ENCODE measurements at places on chromosomes 1 and 21. TPM values are rescaled to one million over a fixed set of nuclear protein-coding genes. Genes with fewer than 3 reads are reported as not detected.

FGGY gene
- 5.5 TPM for total RNA-seq

GRCh38 chr1:18817795-18818435 is 41.5 kb downstream of the TAS1R2 start:
- DNase-seq = no peak

DNA sequence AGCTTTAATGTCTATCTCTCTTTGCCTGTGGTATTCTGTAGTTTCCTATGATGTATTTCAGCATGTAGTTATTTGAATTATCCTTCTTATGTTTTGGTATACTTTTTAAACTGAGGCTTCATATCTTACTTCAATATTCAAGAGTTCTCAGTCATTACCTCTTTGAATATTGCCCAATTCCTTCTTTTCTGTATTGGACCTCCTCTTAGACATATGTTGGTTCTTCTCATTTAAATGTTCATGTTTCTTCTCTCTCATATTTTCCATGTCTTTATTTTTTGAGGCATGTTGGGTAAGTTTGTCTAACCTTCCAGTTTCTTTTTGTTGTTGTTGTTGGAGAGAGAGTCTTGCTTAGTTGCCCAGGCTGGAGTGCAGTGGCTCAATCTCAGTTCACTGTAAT is 140.6 kb downstream of the MRPS6 start:
- DNase-seq = no peak

DNA sequence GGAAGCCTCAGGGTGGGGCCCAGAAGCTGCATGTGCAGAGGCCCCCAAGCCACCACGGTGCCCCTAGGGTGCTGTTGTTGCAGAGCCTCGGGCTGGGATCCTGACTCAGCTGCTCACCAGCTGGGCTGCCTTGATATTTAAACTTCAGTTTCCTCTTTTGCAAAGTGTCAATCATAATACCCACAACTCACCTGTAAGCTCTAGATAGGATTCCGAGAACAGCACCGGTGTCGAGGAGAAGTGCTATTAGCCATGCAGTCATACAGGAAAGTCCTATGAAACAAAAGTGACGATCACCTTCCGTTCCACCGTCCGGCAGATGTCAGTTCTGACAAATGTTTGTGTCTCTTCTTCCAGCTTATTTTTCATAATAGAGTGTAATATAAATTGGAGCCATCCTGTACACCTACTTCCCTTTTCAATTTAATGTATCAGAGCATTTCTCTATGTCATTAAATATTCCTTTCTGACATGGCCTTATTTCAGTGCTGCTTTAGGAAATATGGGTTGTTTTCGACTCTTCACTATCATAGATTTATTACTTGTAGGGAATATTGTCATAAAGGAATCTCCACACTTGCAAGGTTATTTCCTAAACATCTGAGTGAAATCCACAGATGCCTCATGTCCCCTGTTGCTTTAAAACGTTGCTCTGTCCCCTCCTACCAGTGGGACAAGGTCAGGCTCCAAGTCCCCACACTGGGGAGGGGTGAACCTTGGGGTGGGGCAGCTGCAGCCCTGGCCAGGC is 100.8 kb downstream of the SIK1 start:
- peak; percentile 18 for DNase-seq

DNA sequence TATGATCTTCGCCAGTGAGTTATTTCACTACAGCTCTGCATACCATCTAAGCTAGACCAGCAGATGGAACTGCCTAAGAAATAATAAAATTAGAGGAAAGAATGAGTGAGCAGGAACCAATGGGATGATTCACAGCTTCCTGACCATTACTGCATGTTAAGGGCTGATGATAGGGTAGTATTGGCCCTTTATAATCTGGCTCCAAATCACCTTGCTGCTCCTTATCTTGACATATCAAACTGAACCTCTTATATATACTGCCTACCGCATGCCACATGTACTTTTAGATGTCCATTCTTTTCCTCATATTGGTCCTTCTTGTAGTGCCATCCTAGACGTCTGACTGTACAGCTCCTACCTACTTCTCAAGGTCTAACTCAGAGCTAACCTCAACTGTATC is 524.4 kb downstream of the DPYD start:
- DNase-seq = no peak

GRCh38 chr1:218521414-218522169 is 176.5 kb downstream of the TGFB2 start:
- DNase-seq = peak; percentile 51

RBM15 gene
- 71.2 TPM for total RNA-seq

YIPF1 gene
- 20.6 TPM for total RNA-seq

- DNase-seq = peak; percentile 38
Measured at GRCh38 chr1:155192346-155193274, 15.1 kb downstream of the THBS3 start.
